ENCODE measurements at places on chromosomes 6 and 20. TPM values are rescaled to one million over a fixed set of nuclear protein-coding genes. Genes with fewer than 3 reads are reported as not detected.

GRCh38 chr6:28656715-28657114 is 131.0 kb downstream of the GPX5 start:
- no peak for DNase-seq

DNA sequence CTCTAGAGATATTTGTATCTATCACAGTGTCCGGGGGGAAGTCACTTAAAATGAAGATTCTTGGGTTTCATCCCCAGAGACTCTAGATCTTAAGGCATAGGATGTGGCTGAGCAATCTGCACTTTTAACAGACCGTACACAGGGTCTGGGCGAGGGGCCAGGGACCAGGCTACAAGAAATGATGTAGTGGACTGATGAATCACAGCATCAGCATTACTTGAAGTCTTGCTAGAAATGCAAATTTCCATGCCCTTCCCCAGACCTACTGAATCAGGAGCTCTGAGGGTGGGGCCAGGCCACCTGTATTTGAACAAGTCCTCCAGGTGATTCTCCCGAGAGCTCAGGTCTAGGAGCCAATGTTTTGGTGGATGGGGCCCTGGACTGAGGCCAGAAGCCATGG is 168.4 kb downstream of the DOK5 start:
- DNase-seq = peak; percentile 50

DNA sequence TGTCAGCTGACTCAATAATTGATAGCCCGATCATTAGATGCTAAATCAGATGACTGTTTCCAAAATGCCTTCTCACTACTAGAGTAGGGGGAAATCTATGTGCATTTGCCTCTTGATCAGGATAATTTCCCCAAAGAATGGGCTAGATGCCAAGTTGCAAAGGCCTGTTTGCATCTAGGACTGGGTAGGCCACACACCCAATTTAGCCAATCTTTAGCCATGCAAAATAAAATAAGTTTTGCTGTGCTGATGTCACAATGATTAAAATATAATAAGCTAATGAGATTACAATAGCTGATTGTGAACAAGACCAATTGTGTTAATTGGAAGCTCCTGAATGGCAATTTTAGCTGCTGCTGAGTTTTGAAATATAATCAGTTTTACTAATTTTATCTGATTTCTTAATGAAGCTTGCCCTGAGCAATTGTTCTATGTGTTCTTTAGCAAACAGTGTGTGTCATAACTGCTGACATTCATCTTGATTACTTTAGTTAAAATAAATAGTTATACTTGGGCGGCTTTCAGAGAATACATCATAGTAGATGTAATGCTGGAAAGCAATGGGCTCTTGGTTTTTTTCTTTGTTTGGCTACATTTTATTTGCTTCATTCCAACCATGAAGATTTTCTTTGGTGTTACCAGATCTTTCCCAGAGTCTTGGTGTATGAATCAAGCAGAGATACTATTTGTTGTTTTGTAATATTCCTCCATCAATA is 973.2 kb upstream of the SLC35B3 start:
- DNase-seq = no peak

DNA sequence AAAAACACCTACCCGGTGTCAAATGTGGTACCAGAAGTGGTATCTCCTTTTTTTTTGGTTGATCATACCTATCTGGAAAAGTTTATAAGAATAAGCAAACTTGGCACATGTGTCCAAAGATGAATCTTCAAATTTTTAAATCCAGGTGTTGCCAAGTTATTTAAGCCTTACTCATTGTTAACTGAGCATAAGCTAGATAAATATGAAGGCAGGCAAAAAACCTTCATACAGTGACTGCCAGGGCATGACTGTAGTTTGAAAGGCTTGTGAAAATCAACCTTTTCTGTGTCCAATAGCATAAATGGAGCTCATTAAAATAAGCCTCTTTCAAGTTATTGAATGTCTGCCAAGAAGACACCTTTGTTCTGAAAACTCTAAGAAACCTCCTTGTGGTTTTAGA is 699.2 kb downstream of the DOK5 start:
- DNase-seq = no peak

DNA sequence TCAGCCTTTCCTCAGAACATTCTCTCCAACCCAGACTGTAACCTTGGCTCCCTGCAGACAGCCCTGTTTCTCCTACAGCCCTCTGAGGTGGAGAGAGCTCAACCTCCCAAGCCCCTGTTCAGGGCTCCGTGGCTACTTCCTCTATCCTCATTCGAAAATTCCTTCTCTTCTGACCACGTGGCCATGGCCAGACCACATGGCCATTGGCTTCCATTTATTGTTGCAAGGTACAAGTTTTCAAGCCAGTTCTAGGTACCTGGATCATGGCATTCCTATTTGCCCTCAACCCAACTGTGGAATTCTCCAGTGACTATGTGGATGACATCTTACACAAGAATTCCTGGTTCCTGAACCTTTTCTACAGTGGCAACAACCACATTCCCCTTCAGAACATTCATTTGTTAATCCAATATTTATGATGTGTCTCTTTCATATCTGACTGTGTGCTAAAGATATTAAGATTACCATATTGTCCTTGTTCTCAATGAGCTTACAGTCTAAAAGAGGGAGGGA is 161.9 kb downstream of the GMPR start:
- no peak for DNase-seq

DNA sequence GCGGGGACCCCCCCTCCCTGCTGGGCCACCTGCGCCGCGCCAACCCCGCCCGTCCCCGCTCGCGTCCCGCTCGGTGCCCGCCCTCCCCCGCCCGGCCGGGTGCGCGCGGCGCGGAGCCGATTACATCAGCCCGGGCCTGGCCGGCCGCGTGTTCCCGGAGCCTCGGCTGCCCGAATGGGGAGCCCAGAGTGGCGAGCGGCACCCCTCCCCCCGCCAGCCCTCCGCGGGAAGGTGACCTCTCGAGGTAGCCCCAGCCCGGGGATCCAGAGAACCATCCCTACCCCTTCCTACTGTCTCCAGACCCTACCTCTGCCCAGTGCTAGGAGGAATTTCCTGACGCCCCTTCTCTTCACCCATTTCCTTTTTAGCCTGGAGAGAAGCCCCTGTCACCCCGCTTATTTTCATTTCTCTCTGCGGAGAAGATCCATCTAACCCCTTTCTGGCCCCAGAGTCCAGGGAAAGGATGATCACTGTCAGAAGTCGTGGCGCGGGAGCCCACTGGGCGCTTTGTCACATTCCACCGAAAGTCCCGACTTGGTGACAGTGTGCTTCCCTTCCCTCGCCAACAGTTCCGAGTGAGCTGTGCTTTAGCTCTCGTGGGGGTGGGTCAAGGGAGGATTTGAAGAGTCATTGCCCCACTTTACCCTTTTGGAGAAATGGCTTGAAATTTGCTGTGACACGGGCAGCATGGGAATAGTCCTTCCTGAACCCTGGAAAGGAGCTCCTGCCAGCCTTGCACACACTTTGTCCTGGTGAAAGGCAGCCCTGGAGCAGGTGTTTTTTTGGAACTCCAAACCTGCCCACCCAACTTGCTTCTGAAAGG is 2.1 kb downstream of the VEGFA start:
- DNase-seq = peak; percentile 18

DNA sequence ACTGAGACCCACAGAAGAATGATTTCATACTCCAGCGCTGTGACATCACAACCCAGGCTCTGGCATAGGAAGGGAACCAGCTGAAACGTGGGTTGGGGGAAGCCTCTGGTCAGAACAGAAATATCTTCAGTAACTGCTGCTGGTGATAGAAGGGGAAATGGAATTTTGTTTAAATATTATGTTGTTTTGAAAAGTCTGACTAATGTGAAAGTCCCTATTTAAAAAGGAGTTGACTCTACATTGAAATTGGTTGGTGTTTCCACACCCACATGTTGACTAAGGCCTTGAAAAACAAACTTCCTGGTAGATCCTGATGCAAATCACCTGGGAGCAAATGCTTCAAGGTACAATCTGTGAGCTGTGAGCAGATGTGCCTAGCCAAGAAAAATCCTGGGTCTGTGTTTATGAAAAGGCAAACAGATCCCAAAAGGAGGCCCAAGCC is 24.5 kb upstream of the TCP11 start:
- peak; percentile 16 for DNase-seq

Gene NOTCH4
- total RNA-seq = 1.6 TPM

Gene HSPA1L
- total RNA-seq = 3.0 TPM

Gene DYNLRB1
- total RNA-seq = 189 TPM

Gene SLC22A16
- not detected for total RNA-seq

Gene AIF1
- total RNA-seq = not detected
